Activated effector memory CD4-positive, alpha-beta T cell treated with Interleukin-2 at 50 U/mL for 16 hours (primary cell): ENCODE measurements at places on chromosomes 12 and 14.

DNA sequence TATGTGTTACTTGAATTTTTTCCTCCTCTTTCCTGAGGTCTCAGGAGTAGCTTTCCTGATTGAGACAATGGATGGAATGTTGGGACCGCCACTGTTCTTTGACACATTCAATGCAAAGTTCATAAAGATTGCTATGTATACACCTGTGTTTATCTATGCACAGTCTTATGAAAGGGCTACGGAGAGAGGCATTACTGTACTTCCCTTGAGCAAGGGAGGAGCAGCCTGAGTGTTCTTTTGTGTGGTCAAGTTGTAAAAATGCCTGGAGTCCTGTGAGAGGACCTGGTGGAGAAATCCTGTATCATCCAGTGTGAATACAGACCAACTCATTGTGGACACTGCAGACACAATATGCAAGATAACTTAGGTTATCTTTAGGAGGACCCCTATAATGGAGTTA, 1.2 kb downstream of the SRGAP1 start:
- no peak for DNase-seq

GRCh38 chr12:68100241-68100640, 59.3 kb downstream of the IFNG start:
- DNase-seq: no peak

GRCh38 chr12:49950273-49951251, at the start of gene AQP2:
TSS of gene AQP2 (plus strand) at chr12:49950737. CDS start at chr12:49950831, 94 bp downstream.
- DNase-seq: no peak

DNA sequence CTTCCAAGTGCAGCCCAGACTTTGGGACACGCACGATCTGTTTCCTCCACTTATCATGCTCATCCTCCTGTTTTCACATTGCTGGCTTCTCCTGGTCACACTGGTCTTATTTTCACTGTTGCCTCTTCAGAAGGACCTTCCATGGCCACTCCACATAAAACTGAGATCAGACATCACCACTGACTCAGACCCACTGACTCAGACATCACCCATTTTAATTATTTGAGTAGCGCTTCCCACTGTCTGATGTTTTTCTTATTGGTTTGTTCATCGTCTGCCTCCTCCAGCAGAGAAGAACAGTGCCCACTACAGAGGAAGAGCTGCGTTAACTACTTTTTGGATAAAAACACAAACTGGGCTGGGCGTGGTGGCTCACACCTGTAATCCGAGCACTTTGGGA, 270.5 kb upstream of the PWP1 start:
- DNase-seq: no peak

DNA sequence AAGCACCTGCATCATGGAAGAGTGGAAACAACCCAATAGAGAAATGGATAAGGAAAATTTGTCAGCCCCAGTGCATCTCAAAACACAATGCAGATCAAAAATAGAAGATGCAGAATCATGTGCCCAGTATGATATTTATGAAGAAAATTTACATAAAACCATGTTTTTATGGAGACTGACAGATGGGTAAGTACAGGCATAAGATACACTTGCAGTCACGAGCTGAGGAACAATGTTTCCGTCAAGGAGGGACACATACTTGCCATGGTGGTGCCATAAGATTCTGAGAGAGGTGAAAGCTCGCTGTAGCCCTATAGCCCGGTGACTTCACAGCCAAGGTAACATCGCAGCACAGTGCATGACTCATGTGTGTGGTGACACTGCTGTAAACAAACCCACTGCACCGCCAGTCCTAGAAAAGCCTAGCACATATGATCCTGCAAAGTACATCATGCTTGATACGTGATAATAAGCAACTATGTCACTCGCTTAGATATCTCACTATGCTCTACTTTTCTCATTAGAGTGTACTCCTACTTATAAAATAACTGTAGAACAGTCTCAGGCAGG, 112.6 kb downstream of the RIMBP2 start:
- DNase-seq: no peak

GRCh38 chr12:6407236-6407954, 23.4 kb downstream of the LTBR start:
- DNase-seq: no peak
